CD4-positive, alpha-beta T cell treated with Interleukin-10 for 1 hour (primary cell): ENCODE measurements at places on chromosomes 13 and 19.

GRCh38 chr19:51361239-51361638, 4.9 kb downstream of the ETFB start:
- no peak for DNase-seq

DNA sequence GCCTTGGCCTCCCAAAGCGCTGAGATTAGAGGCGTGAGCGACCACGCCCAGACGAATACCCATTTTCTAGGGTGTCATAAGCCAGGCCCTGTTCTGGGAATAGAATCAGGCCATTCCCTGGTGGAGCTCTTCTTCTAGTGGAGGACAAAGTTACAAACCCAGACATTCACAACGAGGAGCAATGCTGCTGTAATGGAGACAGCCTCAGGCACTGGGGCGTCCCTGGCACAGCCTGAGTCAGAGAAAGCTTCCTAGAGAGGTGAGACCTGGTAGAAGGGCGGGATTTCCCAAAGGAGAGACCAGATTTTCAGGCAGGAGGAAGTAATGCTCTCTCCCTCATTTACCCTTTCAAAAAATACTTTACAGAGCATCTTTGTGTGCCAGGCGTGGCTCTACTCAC, 12.7 kb downstream of the PRKCG start:
- DNase-seq: no peak

GRCh38 chr19:29529646-29530539, 4.1 kb downstream of the VSTM2B start:
- no peak for DNase-seq

DNA sequence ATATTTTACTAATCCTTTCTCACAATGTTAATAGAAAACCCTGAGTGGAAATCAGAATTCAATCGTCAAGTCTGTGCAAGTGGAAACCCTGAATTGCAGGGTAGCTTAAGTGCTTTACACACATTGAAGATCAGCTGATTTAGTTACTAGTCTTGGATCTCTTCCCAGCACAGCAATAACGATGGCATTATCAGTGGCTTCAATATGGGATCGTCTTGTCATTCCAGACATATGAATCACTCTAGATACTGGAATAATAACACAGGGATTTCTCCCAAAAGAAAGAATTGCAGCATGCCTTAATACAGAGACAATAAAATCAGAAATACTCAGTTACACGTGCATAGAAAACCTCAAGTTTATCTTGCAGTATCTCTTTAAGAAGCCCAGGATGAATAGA, 12.6 kb upstream of the METTL21C start:
- no peak for DNase-seq

GRCh38 chr13:32986552-32986951, 29.7 kb upstream of the KL start:
- no peak for DNase-seq

GRCh38 chr19:3469638-3470499, 10.5 kb downstream of the SMIM24 start:
- no peak for DNase-seq
